Right lung (tissue), 10 donors: ENCODE measurements at places on chromosomes 12 and 14. TPM values are rescaled to one million over a fixed set of nuclear protein-coding genes. Genes with fewer than 3 reads are reported as not detected.
A peak's percentile ranks its signal among the peaks of the same experiment; 100 is the strongest.

Gene LTA4H
- polyA plus RNA-seq, result 209 TPM

Gene GALNT8
- polyA plus RNA-seq, result 0.78 TPM

Gene SLC2A14
- polyA plus RNA-seq, result 0.19 TPM

Gene CEBPE
- polyA plus RNA-seq, result 0.23 TPM

Gene MYF5
- 1.6 TPM for polyA plus RNA-seq

Gene GPX2
- 0.72 TPM for polyA plus RNA-seq

Gene TMEM121
- 3.5 TPM for polyA plus RNA-seq

Gene KRT2
- not detected for polyA plus RNA-seq

Gene TCL1A
- polyA plus RNA-seq, result 0.58 TPM

Gene BICD1
- 20.1 TPM for polyA plus RNA-seq

Gene SCNN1A
- polyA plus RNA-seq, result 2.6 TPM

Gene RERGL
- 0.76 TPM for polyA plus RNA-seq

Gene PFKM
- polyA plus RNA-seq, result 81.3 TPM

Gene CATSPERB
- polyA plus RNA-seq, result 0.64 TPM

Gene TAS2R20
- 3.8 TPM for polyA plus RNA-seq

DNA sequence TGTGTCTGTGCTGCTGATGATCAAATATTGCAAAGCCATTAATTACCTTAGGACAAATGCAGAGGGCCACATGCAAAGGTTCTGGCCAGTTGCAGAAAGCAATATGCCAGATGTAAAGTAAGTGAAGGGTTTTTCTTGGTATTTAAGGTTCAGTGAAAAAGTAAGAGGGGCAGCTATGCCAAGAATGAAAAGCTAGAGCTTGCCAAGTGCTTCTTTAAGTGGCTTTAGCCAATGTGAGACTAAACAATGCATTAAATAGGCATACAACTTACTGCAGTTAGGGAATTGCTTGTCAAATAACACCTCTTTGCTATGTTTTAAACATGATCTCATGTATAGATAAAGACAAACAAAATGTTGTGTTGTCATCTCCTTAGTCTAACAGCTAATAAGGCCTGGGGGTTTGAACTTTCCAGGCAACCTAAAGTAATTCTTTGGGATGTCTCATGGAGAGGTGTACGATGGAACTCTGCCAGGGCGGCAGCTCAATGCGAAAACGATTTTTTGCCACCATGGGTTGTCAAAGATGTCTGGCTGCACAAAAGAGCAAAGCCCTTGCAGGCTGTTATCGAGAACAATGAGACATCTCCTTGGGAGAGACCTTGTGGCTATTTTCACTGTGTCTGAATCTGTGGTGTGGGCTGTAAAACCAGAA is 12.0 kb downstream of the IGF1 start:
- peak; percentile 71 for DNase-seq

DNA sequence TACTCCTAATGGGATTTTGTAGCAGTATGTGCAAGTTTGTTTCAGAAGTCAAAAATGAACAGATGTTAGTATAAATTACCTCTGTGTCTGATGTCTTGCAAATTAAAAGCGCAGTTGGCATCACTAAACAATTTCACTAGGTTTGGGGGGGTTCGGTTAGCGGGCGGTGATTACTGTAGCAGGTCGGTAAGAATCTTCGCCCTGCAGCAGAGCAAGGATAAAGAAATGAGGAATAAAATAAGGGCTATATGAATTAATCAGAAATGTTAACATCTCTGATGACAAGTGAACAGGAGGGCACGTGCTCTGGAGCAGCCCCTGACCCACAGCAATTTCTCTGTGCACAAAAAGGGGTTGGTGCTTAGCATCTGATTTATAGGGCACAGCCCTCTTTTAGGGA is 43.6 kb upstream of the VSX2 start:
- DNase-seq, result no peak

GRCh38 chr14:91264151-91265150 is 19.9 kb upstream of the GPR68 start:
- no peak for DNase-seq

DNA sequence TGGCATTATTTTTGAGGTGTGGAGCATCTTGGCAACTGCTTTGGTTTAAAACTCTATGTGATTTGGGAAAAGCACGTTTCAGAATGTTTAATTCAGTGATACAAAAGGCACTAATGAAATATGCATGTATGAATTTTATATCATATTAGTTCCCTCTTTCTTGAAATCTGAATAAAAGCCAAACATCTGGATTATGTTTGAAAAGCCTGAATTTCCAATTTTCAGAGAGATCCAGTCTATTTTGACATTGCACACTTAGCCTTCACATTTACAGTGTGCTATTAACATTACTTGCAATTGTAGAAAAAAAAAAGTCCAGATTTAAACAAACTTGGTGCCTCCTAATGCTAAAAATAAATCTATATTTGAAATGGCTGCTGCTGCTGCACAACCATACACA is 219.1 kb upstream of the NPAS3 start:
- no peak for DNase-seq

DNA sequence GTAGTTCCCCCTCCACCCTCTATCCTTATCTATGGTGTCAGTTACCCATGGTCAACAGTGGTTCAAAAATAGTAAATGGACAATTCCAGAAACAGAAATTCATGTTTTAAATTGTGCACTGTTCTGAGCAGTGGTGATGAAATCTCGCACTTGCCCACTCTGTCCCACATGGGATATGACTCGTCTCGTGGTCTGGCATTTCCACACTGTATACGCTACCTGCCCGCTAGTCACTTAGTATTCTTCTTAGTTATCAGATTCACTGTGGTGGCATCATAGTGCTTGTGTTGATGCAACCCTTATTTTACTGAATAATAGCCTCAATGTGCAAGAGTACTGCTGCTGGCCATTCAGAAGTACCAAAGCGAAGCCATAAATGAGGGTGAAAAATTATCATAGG is 507.0 kb downstream of the SNAPC1 start:
- no peak for DNase-seq

- DNase-seq, result no peak
Measured at GRCh38 chr14:36513451-36514277, 6.4 kb downstream of the NKX2-1 start.

DNA sequence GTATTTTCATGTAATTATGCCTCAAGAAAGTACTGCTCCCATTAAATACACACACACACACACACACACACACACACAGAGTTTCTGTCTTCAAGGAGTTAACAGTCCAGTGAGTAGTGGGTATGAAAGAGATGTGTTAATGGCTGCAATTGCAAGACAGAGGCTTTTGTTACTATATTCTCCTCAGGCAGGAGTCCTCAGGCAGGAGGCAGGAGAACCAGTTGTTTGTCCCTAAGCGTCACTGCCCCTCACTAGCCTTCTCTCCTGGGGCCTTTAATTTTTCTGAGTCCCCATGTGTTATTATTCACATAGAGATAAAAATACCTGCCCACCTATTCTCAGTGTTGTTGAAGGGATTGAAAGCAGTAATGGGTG is 31.2 kb downstream of the DAD1 start:
- DNase-seq, result no peak

DNA sequence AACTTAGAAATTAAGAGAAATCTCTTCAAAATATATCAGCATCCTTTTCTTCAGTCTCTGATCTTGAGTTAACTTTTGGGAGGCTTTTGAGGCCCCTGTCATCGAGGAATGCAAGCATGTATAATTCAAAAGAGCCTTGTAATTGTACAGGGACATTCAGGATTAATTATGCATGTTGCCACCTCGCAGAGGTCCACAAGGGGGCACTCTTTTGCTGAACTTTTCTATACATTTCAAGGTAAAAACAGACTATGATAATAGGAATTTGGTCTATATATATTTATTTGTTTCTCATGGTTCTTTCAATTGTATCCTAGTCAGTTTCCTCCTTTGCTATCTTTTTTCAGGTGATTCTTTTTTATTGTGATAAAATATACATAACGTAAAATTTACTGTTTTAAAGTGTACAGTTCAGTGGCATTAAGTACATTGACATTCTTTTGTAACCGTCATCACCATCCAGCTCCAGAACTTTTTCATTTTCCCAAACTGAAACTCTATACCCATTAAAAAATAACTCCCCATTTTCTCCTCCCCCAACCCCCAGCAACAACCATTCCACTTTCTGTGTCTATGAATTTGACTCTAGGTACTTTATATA is 47.0 kb upstream of the SLC2A13 start:
- peak; percentile 36 for DNase-seq

- peak; percentile 61 for DNase-seq
Measured at GRCh38 chr12:51820526-51821439, 27.7 kb downstream of the FIGNL2 start.

DNA sequence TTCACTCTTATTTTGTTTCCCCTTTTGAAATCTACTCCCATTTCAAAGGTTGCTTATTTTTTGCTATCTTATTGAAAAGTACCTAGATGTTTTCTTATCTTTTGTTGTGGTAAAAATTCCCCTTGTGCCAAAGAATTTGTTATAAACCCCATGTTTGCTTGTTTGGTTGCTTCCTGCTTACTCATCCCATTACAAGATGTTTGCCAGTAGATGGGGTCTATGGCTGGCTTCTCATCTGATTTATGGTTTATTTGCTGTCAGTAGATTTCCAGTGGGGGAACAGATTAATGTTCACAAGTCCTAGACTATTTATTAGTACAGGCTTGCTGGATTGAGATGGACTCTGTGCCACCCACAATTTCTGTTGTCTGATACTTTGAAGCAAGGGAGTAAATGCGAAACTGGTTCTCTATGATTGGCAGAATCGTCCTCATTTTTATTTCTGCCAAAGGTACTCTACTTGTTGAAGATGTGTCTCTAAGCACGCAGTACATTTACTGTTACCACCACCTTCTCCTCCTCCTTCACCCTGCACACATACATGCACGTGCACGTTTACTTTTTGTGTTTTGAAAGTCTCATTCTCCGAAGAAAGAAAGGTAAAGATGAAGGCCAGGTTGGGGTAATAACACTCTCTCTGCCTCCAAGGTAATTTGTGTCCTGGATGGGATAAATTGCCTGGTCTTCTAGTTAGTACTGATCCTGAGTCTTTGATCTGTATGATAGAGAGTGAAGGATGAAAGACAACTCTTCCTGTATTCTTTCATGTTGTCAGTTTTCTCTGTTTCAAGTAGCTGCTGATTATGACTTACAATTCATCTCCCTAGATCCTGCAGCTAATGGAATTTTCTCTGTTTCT is 117.2 kb upstream of the ATP2B1 start:
- DNase-seq, result no peak

DNA sequence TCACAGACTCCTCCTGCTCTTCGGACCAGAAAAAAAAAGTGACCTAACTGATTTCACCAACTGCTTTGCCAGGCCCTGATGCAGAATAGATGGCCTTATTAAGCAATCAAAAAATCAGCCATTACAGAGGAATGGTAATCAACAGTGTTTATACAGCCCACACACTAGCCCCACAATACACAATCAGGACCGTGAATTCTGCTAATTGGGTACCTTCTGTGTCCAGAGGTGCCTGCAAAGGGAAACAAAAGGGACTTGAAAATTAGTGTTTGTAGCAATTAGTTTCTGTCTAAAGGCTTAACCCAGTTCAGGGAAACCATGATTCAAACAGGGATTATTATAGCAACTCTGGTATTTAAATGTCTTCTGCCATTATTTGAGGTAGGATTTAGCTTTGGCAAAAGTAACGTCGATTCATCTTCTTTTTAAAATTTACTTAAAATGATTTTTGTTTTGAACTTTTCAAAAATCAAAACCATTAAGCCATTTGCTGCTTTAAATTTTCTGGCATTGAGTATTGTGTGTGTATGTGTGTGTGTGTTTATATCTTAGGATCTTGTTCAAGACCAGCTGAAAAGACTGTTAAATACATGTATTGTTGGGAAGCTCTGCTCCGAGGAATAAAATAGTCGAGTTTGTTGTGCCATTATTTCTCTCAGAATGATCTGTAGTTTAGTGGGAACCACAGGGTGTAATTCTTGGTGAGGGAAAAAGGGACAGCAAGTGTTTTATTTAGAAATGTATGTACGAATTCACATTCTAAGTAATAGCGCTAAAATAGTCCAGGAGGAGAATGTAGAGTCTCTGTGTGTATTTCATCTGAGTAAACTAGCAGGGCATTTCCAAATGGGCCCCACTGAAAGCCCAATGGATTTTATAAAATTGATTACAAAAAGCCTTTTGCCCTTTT is 156.1 kb downstream of the PTCSC3 start:
- DNase-seq, result no peak

- DNase-seq, result no peak
Measured at GRCh38 chr14:85463512-85463911, 66.4 kb upstream of the FLRT2 start.

DNA sequence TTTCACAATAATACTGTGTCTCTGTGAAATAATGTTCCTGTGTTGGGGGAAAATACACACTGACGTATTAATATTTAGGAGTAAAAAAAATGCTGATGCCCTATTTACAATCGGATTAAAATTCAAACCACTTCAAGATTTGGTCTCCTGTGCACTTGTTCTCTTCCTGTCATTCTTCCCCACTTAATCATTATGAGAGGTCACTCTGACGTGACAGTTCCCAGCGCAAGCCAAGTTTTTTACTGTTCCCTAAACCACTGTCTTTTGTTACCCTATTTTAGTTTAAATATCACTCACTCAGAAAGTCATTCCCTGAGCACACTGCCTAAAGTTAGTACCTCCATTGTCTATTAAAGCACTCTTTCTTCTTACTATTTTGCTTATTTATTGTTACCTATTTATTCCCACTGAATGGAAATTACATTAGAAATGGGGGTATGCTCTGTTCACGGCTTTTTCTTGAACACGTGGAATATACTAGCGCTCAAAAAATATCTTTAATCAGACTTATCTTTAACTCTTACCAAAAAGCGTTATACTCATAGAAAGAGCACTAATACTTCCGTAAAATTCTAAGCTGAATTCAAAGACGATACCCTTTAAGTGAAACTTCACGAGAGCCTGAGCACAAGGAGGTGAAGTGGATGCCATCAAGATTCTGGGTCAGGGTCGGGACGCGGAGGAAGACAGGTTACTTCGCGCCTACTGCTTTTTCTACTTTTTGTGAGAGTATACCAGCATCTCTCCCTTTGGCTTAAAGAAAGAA is 670 bp upstream of the PSMA3 start:
- DNase-seq, result peak; percentile 42

- DNase-seq, result no peak
Measured at GRCh38 chr14:50387548-50387947, 9.1 kb downstream of the CDKL1 start.

- no peak for DNase-seq
Measured at GRCh38 chr12:28824193-28824846, 324.8 kb upstream of the FAR2 start.

GRCh38 chr12:53267999-53268629 is at the start of gene ESPL1:
Gene ESPL1 (plus strand): TSS chr12:53268299. CDS start chr12:53268767, 468 bp downstream.
- DNase-seq, result peak; percentile 81

DNA sequence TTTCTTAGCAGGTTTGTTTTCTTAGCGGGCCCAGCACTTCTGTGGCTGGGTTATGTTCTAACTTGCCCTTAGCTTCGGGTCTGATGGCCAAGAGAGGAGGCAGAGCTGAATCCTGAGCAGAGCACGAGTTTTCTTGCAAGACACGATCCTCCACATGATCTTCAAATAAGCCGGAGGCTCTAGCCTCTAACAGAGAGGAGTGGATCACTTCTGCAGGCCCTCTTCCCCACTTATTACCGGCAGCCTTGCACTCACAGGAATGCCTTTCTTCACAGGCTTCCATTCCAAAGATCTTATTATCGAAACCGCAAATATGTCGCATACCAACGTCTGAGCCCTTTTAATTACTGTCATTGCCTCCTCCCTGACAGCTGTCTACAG is 79.5 kb downstream of the SINHCAF start:
- DNase-seq, result no peak

- DNase-seq, result no peak
Measured at GRCh38 chr14:105166571-105167302, 1.8 kb downstream of the JAG2 start.
